ENCODE measurements at places on chromosomes 3 and 15.

DNA sequence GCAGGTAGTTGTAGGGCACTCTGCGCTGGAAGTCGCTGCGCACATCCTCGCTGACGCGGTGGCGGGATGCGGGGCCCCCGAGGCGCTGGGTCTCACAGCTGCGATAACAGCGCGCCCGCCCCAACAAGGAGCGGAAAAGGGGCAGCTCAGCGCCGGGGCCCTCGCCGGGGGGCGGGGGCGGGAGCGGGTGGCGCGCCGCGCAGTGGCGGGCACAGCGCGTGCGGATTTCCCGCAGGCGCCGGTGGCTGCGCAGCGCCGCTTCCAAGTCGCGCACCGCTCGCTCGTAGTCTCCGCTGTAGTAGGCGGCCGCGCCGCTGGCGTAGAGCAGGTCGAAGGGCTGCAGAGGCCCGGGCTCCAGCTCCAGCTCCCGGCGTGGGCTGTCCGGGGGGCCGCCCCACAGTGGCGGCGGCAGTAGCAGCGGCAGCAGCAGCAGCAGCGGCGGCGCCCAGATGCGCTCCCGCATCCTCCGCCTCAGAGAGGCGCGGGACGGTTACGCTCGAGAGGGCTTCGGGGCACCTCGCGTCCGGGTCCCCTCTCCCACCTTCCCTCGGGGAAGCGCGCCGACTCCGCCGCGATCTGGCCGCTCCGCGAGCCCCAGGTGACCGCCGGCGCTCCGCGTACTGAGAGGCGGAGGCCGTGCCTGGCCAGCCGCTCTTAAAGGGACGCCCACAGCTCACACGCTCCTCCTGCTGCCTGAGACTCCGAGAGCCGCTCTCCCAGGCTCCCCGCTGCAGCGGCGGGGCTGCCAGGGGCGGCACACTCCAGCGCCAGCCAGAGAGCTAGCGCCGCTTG is at the start of gene P3H2:
Gene P3H2, minus strand, starts transcription at position 629 of the 792 bp plus-strand sequence. Its CDS starts 166 bp downstream, at position 463.
- DNase-seq, result no peak

DNA sequence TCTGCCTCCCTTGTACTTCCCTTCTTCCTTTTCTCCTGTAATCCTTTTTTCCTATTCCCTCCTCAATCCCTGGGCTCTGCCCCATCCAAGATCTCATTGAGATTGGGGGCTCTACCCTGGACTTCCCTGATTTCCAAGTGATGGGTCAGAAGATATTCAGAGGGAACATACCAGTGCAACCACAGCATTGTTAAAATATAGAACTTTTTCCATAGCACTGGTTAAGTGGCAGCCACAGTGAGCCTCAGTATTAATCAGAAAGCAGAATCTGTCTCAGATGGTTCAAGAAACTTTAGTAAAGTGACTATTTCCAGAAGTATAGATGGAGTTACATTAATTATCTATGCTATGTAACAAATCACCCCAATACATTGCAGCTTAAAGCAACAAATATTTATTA is 18.7 kb upstream of the SCN10A start:
- DNase-seq, result no peak

GRCh38 chr15:90762109-90762508 is 45.0 kb downstream of the BLM start:
- no peak for DNase-seq

GRCh38 chr15:70493787-70494516 is 269.4 kb downstream of the UACA start:
- no peak for DNase-seq

DNA sequence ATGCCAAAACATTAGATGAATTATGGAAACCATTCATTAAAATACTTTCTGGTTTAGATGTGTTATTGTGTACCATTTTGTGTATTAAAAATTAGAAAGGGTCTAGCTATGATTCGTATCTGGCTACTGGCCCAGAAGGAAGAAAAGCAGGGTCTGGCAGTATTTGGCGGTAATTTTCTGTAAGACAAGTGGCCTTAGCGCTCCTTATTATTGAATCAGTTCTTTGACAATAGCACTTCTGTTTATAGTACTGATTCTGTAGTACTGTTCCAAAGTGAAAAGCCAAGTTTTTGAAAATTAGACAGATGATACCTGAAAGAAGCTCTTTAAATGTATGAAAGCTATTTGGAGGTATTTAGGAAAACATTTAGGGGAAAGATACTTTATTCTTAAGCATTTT is 10.2 kb downstream of the GLCE start:
- no peak for DNase-seq

DNA sequence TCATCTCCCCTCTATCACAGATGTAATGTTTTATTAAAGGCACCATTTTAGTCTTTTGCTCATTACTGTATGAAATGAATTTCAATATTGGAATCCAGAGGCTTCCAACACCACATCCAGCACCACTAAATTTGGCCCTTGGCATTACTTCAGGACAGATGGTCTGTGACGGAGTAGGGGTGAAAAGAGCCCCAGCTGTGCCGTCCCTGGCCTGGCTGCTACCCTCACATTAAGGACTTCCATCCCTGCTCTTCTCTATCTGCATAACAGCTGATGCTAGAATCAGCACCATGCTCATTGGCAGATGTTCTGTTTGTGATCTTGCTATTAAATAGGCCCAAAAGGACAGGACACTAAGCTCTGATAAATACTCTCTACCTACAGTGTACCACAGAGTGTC is 152.9 kb downstream of the IL1RAP start:
- no peak for DNase-seq

GRCh38 chr3:130088061-130088460 is 6.4 kb downstream of the ALG1L2 start:
- no peak for DNase-seq

- no peak for DNase-seq
These were observed 10.6 kb downstream of the TRH start for GRCh38 chr3:129985113-129985512.

- no peak for DNase-seq
These were observed 101.2 kb upstream of the C15orf61 start for GRCh38 chr15:67419705-67420104.

DNA sequence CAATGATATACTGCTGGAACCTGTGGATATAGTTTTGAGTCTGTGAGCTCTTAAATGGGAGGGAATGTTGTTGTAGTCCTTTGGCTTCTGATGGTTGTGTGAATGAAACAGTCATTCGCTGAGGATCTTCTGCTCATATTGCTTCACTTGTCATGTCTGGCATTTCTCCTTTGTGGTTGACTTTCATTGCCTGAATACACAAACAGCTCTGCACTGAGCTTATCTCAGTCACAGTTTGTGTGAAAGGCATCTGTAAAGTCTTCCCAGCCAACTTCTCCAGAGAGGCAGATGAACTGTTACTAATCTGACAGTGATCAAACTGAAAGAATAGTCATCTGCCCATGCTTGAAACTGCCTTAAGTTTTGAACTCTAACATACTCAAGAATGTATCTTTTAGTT is 59.8 kb downstream of the TMED3 start:
- no peak for DNase-seq

- no peak for DNase-seq
These were observed 34.0 kb downstream of the RHCG start for GRCh38 chr15:89462198-89462912.

DNA sequence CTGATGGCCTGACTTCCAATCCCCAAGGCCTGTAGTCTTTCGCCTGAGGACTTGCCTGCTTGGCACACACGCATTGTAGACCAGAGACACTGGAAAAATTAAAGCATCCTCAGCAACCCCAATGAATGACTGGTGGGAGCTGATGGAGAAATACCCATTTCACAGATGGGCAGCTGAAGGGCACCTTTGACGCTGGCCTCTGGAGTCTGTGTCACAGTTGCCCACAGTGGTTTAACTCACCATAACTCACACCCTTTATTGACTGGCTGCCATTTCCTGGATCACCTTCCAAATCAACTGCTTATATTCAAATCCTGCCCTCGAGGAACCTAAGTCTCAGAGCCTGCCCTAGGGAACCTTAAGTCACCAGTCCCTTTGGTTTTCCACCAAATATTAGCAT is 183.1 kb downstream of the SHQ1 start:
- DNase-seq, result no peak

GRCh38 chr3:185511711-185512110 is 12.9 kb upstream of the TMEM41A start:
- no peak for DNase-seq

GRCh38 chr3:175015056-175015635 is 156.0 kb downstream of the NAALADL2 start:
- DNase-seq, result no peak

GRCh38 chr3:124557-125179 is 71.9 kb upstream of the CHL1 start:
- DNase-seq, result no peak

- DNase-seq, result peak; percentile 17
These were observed 794 bp downstream of the ARPP19 start for GRCh38 chr15:52567871-52568600.

DNA sequence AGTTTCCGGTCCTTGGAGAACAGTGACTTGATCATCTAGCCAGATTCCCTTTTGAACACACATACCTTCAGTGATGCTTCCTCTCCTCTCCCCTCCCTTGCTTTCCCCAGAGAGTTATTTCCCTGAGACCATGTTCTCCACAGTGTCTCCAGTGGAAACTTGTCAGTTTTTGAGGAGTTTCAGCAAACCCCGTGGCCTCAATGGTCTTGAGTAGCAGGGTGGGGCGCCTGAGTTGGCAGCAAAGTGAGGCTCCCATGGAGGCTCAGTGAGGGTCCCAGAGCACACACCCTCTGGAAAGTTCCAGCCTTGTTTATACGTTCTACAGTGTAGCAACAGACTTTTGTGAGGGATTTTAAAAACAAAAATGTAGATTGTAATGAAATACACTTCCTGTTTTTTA is 135.1 kb downstream of the LRRC28 start:
- DNase-seq, result no peak

DNA sequence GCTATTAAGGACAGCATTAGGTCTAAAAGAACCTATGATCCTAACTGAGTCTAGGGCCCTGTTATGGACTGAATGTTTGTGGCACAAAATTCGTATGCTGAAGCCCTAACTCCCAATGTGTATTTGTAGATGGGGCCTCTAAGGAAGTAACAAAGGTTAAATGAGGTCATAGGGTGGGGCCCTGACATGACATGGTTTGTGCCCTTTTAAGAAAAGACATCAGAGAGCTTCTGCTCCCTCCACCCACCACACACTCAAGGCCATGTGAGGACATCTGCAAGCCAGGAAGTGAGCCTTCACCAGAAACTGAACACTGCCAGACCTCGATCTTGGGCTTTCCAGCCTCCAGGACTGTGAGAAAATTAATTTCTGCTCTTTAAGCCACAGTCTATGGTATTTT is 49.2 kb downstream of the PHC3 start:
- DNase-seq, result no peak

GRCh38 chr3:5013021-5013906 is 34.0 kb downstream of the BHLHE40 start:
- DNase-seq, result no peak

GRCh38 chr15:101248274-101248673 is 3.6 kb downstream of the CHSY1 start:
- no peak for DNase-seq

DNA sequence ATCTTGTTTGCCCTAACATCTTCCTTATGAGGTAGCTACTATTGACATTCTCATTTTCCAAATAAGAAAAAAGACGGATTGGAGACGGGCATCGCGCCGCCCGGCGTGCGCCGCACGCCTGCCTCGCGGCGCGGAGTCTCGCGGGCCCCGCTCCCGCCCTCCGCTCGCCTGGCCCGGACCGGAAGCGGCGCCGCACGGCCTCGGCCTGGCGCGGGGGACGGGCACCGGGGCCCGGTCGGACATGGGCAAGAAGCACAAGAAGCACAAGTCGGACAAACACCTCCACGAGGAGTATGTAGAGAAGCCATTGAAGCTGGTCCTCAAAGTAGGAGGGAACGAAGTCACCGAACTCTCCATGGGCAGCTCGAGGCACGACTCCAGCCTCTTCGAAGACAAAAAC is 112.0 kb downstream of the IL12A start:
- DNase-seq, result no peak

- DNase-seq, result no peak
These were observed 11.9 kb downstream of the CA12 start for GRCh38 chr15:63369781-63370180.

DNA sequence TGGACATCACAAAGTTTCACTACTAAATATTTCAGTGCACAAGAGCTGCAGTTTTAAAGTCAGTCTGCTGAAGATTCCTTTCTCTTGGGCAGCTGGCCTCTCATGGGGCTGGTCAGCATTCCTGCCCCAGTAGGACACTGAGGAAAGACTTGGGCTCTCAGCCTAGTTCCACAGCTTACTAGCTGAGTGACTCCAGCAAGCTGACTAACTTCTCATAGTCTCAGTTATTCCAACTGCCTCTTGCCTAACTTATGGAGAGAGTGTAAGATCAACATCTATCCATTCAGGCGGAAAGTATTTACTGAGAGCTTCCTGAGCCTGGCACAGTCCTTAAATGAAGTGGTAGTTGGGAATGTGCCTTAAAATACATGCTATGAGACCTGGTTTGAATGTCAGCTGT is 27.0 kb downstream of the TM4SF4 start:
- DNase-seq, result no peak

DNA sequence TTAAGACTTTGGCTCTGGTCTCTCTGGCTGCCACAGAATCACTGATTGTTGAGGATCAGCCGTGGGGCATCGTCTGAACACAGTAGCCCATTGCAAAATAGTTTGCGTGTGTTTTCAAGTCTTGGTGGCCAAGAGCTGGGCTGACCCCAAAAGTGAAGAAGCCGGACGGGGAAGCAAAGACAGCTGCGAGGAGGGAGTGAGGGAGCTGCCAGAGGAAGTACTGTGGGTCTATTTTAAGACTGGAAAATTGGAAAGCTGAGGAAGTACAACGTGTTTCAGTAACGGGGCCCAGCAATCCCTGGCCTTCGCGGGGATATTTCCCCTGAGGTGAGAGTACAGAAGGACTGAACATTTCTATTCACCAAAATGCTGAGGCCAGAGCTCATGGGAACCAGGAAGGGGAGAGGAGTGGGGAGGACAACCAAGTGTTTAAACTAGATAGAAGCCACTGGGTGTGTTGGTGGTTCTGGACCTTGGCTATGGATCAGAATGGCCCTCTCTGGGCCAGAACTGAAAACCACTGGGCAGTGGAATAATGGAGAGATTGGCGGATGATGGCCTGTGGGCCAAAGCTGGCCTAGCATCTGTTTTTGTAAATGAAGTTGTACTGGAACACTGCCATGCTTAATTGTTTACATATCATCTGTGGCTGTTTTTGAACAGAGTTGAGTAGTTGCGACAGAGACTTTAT is 34.1 kb upstream of the LIMD1 start:
- DNase-seq, result no peak

Data from activated CD8-positive, alpha-beta memory T cell treated with anti-CD3 and anti-CD28 coated beads for 1 hour (primary cell).